ENCODE measurements at places on chromosomes 12 and 14.

DNA sequence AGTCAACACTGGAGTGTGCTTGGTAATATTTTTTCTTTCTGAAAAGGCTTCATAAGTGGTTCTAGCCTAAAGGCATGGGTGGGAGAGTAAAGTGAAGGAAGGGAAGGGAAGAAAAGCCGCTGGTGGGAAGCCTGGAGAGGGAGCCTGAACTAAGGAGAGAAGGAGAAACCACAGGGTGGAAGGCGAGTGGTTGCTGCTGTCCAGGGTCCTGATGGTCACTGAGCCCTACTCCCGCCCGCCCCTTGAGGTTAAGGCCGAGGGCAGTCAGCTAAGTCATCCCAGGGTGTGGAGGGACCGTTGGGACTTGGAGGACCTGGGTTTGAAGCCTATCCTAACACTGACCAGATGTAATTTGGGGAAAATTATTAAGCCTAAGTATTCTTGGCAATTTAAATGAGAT, 189.1 kb downstream of the PIWIL1 start:
- no peak for DNase-seq
- H3K27me3 ChIP-seq, result peaks cover 5% of the 10 kb centered on the region
- no peak overlapping the region for H3K4me3 ChIP-seq

DNA sequence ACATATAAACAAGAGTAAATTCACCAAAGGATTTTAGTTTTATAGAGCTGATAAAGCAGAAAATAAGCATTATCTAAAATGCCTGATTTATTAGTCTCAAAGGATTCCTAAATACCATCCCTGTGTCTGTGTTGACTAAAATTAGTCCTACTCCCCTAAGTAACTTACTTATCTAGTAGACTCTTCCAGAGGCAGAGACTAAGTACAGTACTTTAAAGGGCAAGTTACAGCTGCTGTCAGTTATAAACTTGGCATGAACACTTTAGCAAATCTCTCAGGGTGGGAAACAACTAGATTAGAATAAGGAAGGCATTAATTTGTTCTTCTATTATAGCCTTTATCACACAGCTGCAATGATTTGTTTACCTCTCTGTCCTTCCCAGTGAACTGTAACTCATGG, 46.0 kb downstream of the ATP2B1 start:
- DNase-seq, result no peak
- H3K36me3 ChIP-seq, result peaks cover 7% of the 10 kb centered on the region
- H3K4me1 ChIP-seq, result peaks cover 56% of the 10 kb centered on the region
- peak overlapping the region; percentile 92 for H3K27ac ChIP-seq
- H3K27me3 ChIP-seq, result no peaks in the 10 kb centered on the region

GRCh38 chr14:70442750-70443149, 9.2 kb upstream of the ADAM21 start:
- H3K4me1 ChIP-seq, result no peaks in the 10 kb centered on the region
- DNase-seq, result no peak
- no peaks in the 10 kb centered on the region for H3K27me3 ChIP-seq

GRCh38 chr12:12899530-12900380, 8.4 kb downstream of the GPRC5A start:
- H3K27me3 ChIP-seq, result peaks cover 54% of the 10 kb centered on the region
- H3K4me1 ChIP-seq, result peaks cover 5% of the 10 kb centered on the region
- no peak overlapping the region for H3K27ac ChIP-seq

GRCh38 chr12:68393417-68393816, 61.3 kb upstream of the MDM1 start:
- no peak overlapping the region for H3K27ac ChIP-seq
- no peaks in the 10 kb centered on the region for H3K36me3 ChIP-seq
- peaks cover 5% of the 10 kb centered on the region for H3K4me1 ChIP-seq
- H3K27me3 ChIP-seq, result no peaks in the 10 kb centered on the region
- H3K4me3 ChIP-seq, result no peak overlapping the region
- DNase-seq, result no peak

DNA sequence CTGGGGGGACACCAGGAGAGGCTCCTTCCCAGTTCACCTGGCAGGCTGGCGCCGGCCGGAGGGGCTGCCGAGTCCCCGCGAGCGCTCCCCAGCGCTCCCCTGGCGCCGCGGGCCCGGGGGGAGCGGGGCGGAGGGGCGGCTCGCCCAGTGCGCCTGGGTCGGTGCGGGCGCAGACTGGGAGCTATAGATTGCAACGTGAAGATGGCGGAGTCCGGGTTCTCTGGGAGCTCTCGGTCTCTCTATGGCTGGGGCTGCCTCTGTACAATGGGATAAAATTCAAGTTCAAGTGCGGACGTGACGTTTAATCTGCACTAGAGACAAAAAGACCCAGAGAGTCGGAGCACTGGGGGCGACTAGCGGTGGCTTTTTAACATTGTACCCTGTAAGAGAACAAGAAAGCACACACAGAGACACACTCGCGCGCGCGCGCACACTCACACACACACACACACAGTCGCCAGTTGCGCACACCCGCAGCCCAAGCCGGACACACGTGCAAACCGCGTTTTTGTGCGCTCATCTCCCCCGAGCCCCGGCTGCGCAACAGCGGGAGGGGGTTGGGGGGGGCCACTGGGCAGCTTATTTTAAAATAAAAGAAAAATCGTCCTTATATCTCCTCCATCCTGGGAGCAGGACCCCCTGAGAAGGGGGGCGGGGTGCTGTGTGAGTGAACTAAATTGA, at the start of gene BCL11B:
Gene BCL11B, minus strand, starts transcription at position 247 of the 681 bp plus-strand sequence. CDS start 979 bp downstream, outside the sequence.
- peaks cover 17% of the 10 kb centered on the region for H3K36me3 ChIP-seq
- DNase-seq, result peak; percentile 78
- peak within 1 kb of the TSS; percentile 99 for H3K4me3 ChIP-seq
- no peaks in the 10 kb centered on the region for H3K27me3 ChIP-seq
- H3K27ac ChIP-seq, result peak within 1 kb of the TSS; percentile 100
- peaks cover 35% of the 10 kb centered on the region for H3K4me1 ChIP-seq

DNA sequence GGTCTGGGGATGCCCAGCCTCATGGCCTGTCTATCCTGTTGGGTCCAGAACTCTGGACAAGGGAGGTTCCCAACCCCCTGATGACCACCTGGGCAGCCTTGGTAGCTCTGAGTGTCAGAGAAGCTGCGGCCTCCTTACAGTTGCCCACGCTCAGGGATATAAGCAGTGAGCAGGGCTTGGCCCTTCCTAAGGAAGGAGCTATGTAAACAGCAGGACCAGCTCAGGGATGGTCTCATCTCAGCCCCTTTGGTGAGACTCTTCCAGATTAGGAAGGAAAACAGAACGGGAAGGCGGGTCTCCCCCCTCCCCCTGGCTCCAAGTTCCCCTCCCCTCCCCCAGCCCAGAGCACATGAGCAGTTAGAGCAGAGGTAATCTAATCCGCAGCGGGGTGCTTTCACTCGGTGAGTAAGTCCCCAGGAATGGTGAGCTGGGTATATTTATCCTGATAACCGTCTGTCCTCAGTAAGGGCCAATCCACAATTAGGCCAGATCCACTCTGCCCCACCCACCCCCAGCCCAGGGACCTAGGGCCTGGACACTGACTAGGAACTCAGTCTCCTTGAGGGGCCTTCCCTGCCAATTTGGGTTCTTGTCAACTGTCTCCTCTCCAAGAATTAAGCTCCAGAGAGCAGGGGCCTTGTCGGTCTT, 29.5 kb upstream of the RPLP0 start:
- DNase-seq, result no peak
- H3K4me3 ChIP-seq, result no peak overlapping the region
- no peaks in the 10 kb centered on the region for H3K27me3 ChIP-seq
- H3K4me1 ChIP-seq, result peaks cover 63% of the 10 kb centered on the region

DNA sequence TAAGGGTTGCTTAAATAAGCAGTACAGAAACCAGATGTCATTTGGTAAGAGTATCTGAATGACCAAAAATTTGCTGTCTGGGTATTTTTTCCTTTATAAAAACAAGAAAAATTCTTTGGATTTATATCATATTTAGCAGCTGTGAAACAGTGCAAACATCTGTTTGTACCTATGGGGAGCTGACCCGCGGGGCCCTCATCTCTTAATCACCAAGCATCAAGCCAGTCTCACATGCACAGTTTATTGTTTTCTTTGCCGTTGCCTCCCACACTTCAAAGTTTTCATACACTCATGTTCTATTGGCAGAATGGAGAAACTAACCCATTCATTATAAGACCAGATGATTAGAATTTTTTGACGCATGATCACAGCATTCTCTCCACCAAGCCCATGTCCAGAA, 142.2 kb downstream of the BMP4 start:
- H3K4me3 ChIP-seq, result no peak overlapping the region
- H3K27ac ChIP-seq, result no peak overlapping the region
- H3K4me1 ChIP-seq, result no peaks in the 10 kb centered on the region

- no peak overlapping the region for H3K27ac ChIP-seq
- no peak for DNase-seq
- no peak overlapping the region for H3K4me3 ChIP-seq
Observed at GRCh38 chr12:7344833-7345606, 41.1 kb downstream of the ACSM4 start.

- peaks cover 8% of the 10 kb centered on the region for H3K4me1 ChIP-seq
- no peak overlapping the region for H3K4me3 ChIP-seq
- peaks cover 19% of the 10 kb centered on the region for H3K36me3 ChIP-seq
- H3K27me3 ChIP-seq, result no peaks in the 10 kb centered on the region
- no peak for DNase-seq
Observed at GRCh38 chr12:132665794-132666193, 21.3 kb downstream of the POLE start.

DNA sequence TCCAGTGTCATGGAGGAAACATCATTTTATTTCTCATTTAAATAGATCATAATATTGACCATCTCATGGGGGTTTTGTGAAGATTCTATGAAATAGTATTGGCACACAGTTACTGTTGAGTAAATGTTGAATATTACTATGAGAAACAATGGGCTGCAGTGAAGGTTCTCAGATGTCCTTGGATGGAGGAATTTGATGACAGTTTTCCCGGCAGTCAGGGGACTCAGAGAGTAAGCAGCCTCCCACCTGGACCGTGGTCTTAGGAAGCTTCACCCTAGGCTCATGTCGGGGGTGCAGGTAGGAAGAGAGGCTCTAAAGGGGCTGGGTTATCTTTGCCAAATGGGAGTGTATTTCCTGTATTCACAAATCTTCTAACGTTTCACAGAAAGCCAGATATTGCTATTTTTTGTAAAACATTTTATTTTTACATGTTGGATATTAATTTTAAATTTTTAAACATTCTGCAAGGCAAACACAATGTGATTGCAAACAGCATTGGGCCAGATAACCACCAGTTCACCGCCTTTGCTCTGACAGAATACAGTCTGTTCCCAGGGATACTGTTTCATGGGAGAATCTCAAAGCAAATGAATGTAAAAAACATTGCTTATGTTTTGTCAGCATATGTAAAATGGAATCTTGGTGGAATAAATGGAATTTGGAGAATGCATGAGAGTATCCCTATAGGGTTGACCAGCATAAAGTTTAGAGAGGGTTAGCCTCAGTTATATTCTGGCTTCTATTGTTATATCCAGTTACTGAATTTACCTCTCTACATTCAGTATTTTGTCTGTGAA, 380.8 kb upstream of the TMEM132C start:
- no peaks in the 10 kb centered on the region for H3K27me3 ChIP-seq
- no peaks in the 10 kb centered on the region for H3K36me3 ChIP-seq
- no peak for DNase-seq
- H3K4me1 ChIP-seq, result no peaks in the 10 kb centered on the region

DNA sequence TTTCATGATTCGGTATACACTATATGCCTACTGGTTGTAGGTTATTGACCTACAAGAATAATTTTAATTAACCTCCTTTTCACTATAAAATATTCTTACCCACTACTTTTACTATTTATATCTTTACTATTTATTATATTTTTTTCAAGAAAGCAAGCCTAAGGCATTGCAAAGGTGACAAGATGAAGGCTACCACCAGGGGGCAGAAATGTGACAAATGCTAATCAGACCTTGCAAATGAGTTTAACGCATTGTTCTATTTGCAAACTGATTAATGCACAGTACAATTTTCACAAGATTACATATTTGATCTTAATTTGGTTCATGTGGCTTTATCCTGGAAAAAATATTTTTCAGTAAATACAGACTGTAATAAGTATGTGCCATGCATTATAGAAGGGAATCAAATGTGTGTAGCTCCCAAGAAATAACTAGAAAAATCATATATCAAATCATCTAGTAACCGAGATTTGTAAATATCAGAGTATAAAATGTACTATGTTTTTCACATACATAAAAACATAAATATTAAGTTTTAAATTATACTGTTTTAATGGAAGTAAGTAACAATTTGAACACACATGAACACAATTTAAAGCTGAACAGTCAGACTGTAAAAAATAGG, 107.0 kb downstream of the ADAMTS20 start:
- H3K27me3 ChIP-seq, result peaks cover 15% of the 10 kb centered on the region
- H3K4me3 ChIP-seq, result no peak overlapping the region
- H3K4me1 ChIP-seq, result no peaks in the 10 kb centered on the region
- DNase-seq, result no peak
- no peak overlapping the region for H3K27ac ChIP-seq
- no peaks in the 10 kb centered on the region for H3K36me3 ChIP-seq

DNA sequence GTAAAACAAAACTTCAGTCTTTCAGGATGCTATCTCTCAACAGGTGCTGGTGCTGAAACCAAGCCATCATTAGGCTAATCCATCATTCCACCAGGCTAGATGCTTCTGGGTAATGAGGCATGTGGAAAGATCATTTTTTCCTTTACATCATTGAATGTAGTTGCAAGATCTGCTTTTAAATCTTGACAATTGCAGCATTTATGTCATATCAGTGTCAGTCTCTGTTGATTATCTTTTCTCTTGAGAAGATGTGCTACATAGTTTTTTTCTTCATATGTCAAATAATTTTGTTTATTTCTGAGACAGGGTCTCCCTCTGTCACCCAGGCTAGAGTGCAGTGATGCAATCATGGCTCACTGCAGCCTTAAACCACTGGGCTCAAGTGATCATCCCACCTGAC, 16.2 kb upstream of the EXD2 start:
- DNase-seq, result no peak
- H3K4me3 ChIP-seq, result no peak overlapping the region
- H3K4me1 ChIP-seq, result no peaks in the 10 kb centered on the region
- H3K36me3 ChIP-seq, result no peaks in the 10 kb centered on the region

DNA sequence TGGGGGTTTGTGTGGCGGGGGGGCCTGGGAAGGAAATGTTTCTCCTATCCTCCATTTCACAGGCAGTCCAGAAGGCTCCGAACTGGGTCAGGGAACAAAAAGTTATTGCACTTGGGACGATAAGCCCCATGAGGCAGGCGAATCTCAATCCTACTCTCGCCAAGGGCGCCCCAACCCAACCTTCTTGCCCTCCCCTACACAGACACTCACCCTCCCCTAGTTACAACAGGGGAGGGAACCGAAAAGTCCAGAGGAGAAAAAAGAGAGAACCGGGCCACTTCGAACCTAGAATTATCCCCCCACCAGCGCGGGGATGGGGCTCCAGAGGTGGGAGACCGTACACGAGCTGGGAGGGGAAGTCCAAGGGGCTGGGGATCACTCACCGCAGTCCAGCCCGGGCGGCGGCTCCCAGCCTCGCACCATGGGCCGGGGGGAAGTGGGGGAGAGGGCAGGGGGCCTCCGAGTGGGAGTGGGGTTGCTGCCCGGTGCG, 357 bp downstream of the HOMEZ start:
- no peaks in the 10 kb centered on the region for H3K27me3 ChIP-seq
- H3K27ac ChIP-seq, result peak overlapping the region; percentile 91
- H3K36me3 ChIP-seq, result no peaks in the 10 kb centered on the region
- H3K4me1 ChIP-seq, result peaks cover 17% of the 10 kb centered on the region
- peak overlapping the region; percentile 96 for H3K4me3 ChIP-seq

GRCh38 chr14:67411820-67412421, at the start of gene PLEK2:
Gene PLEK2, minus strand, starts transcription at chr14:67412165. Its CDS starts 106 bp downstream, at chr14:67412059.
- H3K27ac ChIP-seq, result peak within 1 kb of the TSS; percentile 24
- peaks cover 6% of the 10 kb centered on the region for H3K4me1 ChIP-seq
- H3K4me3 ChIP-seq, result peak within 1 kb of the TSS; percentile 81

Measured in T-helper 17 cell (primary cell).